ENCODE measurements at places on chromosomes 6 and 20. TPM values are rescaled to one million over a fixed set of nuclear protein-coding genes. Genes with fewer than 3 reads are reported as not detected.

ARMH2 gene
- not detected for total RNA-seq

TFAP2A gene
- 0.44 TPM for total RNA-seq

CALHM5 gene
- 3.0 TPM for total RNA-seq

NOX3 gene
- not detected for total RNA-seq

MUCL3 gene
- not detected for total RNA-seq

EPHA7 gene
- 6.7 TPM for total RNA-seq

POPDC3 gene
- 35.5 TPM for total RNA-seq

OOEP gene
- total RNA-seq, result not detected

IMPG1 gene
- total RNA-seq, result not detected

MLN gene
- not detected for total RNA-seq

PRKN gene
- total RNA-seq, result 22.2 TPM

- DNase-seq, result no peak
Measured at GRCh38 chr6:41269166-41269565, 17.3 kb downstream of the TREM1 start.

- no peak for DNase-seq
Measured at GRCh38 chr6:111805511-111806164, 67.6 kb downstream of the FYN start.

DNA sequence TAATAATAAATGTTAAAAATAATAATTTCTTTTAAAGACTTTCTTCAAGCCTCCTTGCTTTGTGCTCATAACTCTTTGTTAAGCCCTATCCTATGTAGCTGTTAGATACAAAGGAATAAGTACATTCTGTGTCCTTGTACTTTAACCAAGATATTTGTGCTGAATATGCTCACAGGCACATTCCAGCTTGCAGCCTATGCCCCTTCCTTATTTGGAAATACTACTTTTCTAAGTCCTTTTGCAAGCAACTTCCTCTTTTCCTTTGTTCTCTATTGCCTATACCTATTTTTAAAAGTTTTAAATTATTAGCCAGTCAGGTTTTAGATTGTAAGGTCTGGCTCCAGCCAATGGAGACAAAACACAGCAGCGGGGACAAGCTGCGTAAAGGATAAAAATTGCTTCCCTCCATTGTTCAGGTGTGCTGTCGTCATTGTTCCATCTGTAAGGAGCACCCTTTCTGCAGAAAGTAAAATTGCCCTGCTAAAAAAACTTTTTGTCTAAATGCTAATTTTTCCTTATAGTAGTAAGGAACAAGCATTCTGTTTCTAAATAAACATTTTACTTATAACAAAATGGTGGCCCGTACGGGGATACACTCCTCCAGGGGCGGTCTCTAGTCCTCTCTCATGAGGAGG is 80.2 kb downstream of the SYTL3 start:
- no peak for DNase-seq

- no peak for DNase-seq
Measured at GRCh38 chr20:57429159-57429496, 37.9 kb downstream of the RBM38 start.

- DNase-seq, result no peak
Measured at GRCh38 chr20:2836035-2836434, 4.4 kb downstream of the PCED1A start.

GRCh38 chr6:149752600-149753373 is 3.2 kb downstream of the PCMT1 start:
- DNase-seq, result no peak

DNA sequence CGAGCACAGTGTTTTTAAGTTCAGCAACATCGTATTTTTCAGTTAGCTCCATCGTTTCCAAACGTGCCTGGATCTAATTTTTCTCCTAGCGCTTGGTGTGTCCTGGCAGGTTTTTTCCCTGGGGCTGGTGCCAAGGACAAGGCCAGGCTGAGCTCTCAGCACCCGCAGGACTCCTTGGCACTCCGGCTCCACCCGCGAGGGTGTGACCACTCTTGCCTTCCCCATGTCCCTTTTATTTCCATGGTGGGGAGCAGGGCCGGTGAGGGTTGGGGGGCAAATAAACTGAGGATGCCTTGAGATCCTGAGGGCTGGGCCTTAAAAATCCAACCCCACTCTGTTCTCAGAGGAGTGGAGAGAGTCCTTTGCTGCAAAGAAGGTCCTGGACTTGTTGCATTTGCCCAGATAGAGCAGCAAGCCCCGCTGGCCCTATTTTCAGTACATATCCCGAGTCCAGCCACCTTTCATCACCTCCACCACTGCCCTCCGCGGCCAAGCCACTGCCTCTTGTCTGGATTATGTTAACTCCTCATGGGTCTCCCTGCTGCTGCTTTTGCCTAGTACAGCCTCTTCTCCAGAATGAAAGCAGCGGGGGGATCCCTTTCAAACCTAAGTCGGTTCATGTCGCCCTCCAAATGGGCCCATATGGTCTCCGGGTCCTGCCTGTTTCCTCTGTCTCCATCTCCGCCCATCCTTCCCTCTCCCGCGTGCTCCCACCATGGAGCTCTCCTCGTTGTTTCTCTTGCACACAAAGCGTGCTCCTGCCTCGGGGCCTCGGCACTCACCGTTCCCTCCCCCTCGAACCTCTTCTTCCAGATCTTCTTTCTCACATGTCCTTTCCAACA is 4.5 kb upstream of the RAB44 start:
- DNase-seq, result peak; percentile 48

DNA sequence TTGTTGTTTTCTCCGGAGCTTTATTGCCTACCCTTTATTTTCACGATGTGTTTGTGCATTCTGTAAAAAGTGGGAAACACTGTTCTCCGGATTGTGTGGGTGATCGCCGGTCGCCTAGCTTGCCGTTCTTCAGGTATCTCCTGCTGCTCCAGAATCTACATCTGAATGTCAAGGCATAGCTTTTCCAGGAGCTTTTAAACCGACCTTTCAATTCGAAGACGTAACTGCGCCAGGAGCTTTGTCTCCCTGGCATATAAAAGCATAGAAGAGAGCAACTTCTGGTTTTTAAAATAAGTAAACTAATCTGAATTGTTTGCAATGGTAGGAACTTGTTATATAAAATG is 96.0 kb downstream of the HFE start:
- no peak for DNase-seq

GRCh38 chr20:910132-910869 is 5.8 kb downstream of the ANGPT4 start:
- DNase-seq, result no peak

GRCh38 chr20:3190681-3191111 is 13.8 kb downstream of the DDRGK1 start:
- no peak for DNase-seq

GRCh38 chr20:43349841-43350240 is 107.9 kb upstream of the SRSF6 start:
- DNase-seq, result no peak

GRCh38 chr6:23280437-23280836 is 711.1 kb downstream of the HDGFL1 start:
- DNase-seq, result no peak

DNA sequence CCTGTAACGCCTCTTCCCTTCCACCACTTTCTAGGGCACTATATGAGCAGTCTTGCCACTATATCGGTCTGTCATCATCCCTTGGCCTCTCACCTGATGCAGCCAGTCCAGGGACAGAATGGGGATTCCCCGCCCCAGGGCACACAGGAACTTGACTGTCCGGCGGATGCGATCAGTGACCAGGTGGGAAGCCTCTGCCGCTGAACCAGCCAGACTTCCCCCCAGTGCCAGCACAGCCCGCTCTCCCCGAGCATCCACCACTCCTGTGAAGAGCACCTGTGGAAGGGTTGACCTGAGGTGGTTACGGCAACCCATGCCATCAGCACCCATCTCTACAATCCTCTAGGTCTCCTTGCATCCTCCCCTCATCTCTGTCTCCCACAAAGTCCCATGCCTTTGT is 12.2 kb upstream of the NRM start:
- DNase-seq, result no peak

- DNase-seq, result no peak
Measured at GRCh38 chr20:44326391-44327159, 10.3 kb upstream of the R3HDML start.

DNA sequence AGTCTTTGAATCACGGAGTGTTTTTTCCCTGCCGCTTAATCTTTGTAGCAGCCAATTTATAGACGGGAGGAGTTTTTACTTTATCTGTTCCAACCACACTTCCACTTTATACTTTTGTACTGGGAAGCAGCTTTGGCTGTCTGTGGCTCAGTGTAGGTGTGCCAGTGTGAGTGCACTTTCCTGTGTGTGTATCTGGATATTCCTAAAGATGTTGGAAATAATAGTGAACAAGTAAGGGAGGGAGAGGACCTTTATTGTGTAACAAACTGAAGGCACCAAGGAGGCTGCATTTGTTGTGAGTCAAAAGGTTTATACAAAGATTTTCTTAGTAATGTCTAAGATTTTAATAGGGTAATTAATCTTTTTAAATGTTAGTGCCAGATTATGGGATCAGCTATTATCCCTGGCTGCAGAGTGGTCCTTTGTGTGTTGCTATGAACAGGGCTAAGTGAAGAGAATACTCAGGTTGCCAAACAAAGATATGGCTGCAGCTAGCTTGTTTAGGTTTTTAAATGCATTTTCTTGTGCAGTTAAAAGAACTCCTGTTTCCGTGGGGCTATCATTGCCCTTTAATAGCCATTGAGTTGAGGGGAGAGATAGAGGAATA is 226.3 kb downstream of the RNF144B start:
- no peak for DNase-seq
